ENCODE measurements at places on chromosomes 11 and 22.

GRCh38 chr11:105144887-105145286 lies 5.3 kb upstream of the CARD18 start:
- DNase-seq, result no peak

DNA sequence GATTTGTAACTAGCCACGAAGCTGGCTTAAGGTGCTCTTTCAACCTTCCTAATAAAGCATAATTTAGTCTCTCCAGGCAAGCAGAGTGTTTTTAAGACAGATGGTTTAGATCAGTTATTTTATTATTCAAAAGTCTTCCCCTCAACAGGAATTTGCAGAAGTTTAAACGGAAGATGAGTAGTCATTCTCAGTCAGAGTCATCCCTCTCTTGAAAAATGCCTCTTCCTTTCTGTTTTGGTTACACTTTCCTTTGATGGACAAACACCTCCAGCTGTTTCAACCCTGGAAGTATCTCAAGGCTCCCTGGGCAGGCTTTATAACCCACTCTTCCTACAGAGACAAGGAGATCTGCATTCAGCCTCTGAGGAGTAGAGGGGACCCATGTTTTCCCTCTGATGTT lies 60.3 kb upstream of the POU2AF2 start:
- DNase-seq, result no peak

- no peak for DNase-seq
Observed at GRCh38 chr22:28988457-28988856, 73.2 kb downstream of the C22orf31 start.

DNA sequence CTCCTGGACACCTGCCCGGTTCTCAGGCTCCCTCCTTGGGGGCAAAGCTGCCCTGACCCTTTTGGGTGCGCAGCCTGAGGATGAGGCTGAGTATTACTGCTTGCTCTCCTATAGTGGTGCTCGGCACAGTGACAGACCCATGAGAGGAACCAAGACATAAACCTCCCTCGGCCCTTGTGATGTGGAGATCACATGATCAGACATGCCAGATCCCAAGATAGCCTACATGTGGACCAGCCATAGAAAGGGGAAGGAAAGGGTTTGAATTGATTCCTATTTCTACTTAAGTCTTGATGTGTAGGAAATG lies 125.3 kb downstream of the VPREB1 start:
- DNase-seq, result no peak

- no peak for DNase-seq
Observed at GRCh38 chr11:44235765-44236201, 74.2 kb downstream of the ALX4 start.

GRCh38 chr22:49983148-49984042 lies 22.8 kb downstream of the PIM3 start:
- DNase-seq, result no peak

GRCh38 chr11:127247261-127247851 lies 246.8 kb upstream of the KIRREL3 start:
- no peak for DNase-seq

GRCh38 chr22:23315341-23315917 lies 135.1 kb downstream of the BCR start:
- no peak for DNase-seq

GRCh38 chr11:64566042-64566914 lies 24.7 kb upstream of the SLC22A12 start:
- no peak for DNase-seq

DNA sequence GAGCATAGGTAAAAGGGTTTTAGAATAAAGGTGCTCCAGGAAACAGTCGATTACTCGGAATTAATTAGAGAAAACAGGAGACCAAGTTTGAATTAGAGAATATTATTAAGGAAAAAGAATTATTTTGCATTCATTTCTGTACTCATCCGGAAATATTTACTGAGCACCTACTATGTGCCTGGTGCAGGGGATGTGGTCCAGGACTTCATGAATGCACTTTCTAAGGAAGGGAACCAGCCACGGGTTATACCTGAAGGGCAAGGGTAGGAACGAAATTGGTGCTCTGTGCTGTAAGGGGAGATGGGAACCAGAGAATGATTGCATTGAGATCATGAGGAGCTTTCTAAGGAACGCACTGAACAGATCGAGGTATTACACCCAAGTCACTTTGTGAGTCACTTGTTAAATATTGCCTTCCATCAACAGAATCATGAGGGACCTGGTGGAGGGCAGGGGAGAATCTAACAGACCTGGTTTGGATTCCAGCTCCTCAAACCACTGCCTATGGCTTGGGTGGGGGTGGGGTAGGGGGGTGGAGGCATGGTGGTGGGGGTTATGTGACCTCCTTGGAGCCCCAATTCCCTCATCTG lies 40.9 kb downstream of the C11orf96 start:
- DNase-seq, result no peak

DNA sequence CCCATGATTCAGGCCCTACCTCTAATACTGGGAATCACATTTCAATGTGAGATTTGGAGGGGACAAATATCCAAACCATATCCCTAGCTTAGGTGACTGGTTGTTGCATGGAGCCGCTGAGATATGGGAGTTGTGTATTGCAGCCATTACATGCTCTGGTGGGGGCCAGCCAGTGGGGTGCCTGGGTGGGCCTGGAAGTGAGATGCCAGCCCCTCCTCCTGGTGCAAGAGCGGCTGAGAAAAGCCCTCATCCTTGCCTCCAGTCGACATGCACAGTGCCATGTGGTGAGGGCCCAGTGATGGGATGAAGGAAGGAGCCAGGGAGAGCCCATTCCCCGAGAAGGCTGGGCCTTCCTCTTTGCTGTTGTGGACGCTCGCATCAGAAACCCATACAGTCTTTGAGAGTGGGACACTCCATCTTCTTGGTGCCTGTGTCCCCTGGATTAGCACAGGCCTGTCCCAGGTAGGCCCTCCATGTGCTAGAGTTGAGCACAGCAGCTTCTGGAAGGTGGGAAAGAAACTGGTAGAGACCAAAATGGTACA lies 1043.0 kb downstream of the TBC1D22A start:
- no peak for DNase-seq

GRCh38 chr22:28006271-28006670 lies 87.2 kb upstream of the PITPNB start:
- DNase-seq, result no peak
